ENCODE measurements at places on chromosomes 3 and 15. TPM values are rescaled to one million over a fixed set of nuclear protein-coding genes. Genes with fewer than 3 reads are reported as not detected.

DNA sequence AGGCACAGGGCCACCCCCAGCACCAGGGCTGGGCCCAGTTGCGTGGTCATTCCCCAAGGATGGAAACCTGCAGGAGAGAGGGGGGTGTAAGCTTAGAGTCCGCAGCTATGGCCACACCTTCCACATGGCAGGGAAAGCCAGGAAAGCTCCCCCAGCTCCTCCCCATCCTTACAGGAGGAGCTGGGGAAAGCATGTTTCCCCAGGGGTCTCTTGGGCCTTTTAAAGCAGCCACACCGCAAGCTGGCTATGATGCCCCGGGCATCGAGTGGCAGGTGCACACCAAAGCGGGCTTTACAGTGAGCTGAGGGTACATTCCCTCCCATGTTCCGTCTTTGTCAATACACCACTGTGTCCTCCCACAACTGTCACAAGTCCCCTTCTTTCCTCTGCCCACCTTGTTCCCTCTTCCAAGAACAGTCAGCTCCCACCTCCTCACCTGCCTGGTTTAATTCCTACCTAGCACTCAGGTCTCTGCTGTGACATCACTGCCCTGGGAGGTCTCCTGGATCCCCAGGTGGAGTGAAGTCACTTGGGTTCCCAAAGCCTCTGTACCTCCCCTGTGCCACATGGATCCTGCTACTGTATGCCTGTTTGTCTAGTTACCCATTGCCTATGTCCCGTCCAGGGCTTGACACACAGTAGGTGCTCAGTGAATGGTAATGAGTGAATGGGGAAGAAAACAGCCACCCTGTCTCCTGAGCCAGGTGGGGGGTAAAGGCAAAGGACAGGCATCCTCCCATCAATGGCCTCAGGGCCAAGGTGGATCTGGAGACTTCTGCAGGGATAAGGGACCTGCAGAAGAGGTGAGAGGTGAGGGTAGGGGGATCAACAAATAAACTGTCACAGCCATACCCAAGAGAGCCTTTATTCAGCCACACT, 3.4 kb downstream of the HYAL3 start:
- DNase-seq = no peak

DNA sequence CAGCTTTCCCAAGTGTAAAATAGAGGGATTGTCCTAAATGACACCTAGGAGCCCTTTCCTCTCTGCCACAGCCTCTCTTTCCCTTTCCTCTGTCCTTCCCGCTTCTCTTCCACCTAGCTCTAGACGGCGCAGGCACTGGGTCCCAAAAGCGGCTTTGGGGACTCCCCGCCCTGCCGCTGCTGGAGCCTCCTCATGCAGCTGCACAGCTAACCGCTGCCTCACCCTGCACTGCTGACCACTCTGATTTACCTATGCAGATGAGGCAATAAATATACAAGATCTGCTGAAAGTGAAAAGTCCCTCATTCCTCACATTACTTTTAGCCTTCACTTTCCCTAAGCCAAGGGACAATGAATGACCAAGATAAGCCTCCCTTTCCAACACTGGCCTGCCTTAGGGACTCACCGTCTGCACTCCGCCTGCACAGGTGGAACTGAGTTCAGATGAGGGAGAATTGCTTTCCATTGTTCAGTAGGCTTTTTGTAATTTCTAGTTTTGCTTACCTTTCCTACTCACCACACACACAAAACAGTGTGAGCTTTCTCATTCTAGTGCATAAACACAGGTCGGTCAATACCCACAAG, 197.5 kb upstream of the BCL6 start:
- DNase-seq = no peak

GRCh38 chr3:42758126-42758525, 14.9 kb downstream of the CCDC13 start:
- no peak for DNase-seq

DNA sequence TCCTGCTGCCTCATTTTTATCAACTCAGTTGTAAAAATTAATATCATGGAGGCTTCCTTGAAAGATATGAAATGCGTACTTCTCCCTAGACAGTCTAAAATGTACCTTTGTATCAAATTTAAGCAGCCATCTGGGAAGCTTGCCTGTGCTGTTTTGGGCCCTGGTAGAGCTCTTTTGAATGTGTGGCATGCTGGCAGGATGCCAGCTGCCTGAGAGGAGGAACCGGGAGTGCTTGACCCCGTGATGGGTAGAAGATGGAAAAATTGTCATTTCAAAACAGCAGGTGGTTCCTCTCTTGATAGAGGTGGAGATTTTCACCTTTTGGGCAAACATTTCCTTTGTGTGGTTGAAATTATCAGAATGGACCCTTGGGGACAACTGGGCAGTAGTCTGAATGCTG, 245.3 kb downstream of the RPLP1 start:
- no peak for DNase-seq

DNA sequence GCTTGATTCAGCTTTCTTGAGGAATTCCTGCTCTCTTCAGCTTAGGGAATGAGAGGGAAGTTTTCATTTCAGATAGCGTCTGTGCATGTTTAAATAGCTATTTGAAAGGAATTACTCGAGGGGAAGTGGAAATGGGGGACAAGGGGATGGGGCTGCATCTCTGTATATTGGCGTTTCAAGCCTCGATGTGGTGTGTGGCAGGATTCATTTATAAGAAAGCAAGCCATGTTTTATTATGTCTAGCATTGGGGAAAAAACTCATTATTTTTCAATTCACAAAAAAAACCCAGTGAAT, 1.0 kb downstream of the ATP2C1 start:
- no peak for DNase-seq

DNA sequence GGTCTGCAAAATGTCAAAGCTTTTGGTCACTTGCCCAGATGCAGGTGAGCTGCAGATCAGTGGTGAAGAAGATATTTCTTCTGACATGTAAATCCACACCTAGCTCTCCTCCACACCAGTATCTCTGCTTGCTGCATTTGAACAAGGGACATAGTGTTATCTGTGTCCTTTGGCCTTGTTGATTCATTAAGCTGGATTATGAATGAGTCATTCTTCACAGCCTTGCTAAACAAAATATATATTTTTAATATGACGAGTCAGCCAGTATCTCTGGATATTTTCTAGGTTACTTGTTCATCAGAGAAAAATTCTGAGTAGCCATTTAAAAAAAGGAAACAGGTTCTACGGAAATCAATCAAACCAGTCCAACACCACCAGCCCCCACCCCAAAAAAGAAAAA, 190.6 kb upstream of the ADAMTS9 start:
- DNase-seq = peak; percentile 27

DNA sequence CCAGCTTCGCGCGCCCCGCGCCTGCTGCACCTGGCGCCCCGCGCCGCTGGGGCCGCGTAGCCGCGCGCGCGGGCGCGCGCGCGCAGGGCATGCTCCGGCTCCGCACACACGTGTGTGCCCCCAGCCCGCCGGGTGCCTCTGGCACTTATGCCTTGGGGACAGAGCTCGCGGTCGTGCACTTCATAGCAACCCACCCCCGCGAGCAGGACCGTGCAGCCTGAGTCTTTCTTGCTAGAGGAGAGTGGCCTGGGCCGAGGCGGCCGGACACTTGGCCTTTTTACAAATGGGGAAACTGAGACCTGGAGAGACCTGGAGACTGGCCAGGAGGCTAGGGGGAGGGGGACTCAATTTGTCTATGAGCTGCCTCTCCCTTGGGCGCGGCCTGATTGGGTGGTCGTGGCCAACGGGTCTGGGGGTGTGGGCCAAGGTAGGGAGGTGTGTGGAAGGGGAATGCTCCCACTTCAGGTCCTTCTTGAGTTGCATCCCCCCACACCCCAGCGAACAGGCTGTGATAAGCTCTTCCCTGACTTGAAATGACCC, 562 bp downstream of the NBEAL2 start:
- DNase-seq = no peak

- peak; percentile 66 for DNase-seq
Observed at GRCh38 chr3:48739955-48740823, 23.2 kb upstream of the IP6K2 start.

GRCh38 chr3:4395448-4395847, 71.6 kb downstream of the SUMF1 start:
- no peak for DNase-seq

DNA sequence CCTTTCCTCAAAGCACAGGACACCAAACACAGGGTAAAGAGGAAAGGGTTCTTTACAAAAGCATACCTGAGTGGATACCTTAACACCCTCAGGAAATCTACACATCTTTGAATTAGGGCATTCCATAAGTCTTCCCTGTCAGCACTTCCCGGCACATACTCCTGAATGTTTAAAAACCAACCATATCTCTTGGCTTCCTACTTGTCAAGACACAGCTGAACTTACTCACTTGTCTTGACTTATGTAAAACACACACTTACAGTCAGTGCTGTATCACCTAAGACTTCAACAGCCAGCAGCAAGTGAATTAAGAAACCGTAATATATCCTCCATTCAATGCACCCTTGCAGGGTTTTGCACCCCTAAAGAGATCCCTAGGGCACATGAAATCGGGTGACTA, 17.5 kb downstream of the IL1RAP start:
- DNase-seq = no peak

DNA sequence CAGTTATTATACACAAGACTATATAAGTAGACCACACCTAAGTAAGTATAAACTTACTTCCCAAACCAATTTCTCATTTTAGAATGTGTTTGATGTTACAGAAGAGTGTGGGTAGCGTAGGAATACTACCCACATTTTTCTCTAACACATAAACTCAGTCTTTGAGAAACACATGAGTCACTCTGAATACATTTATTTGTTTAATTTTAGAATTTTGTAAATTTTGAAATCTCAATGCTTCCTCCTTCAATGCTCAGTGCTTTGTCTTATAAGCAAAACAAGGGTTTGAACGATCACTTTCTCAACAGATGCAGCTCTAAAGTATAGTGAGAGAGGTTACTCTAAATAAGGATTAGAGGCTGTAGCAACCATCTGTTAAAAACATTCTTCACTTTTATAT, 700.8 kb downstream of the SI start:
- no peak for DNase-seq

DNA sequence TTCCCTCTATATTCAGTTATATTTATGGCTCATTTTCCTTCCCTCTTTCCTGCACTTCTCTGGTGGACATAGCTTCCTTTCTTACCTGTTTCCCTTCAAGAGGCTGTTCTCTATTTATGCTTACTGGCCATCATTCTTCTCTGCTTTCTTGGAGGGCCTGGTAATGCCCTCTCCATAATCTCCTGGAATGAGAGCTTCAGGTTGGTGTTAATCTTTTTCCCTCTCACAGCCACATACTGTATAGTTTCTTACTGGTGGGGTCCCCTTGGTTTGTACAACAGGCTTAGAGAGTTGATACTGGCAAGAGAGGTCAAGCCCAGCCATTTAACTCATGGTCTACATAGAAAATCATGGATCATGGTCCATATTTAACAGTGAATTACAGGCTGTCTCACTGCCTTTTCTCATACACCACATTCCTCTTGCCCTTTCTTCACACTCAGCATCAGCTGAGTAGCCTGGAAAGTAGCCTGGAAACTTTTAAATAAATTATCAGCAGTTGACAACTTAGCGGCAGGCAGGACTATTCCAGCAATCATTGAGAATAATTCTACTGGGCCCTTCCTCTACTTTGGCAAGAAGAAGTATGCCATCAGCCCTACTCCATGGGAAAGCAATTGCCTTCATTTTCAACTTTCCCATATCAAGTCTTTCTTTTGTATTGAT, 38.0 kb upstream of the DPH6 start:
- no peak for DNase-seq

GRCh38 chr3:130760922-130761321, 14.3 kb upstream of the PIK3R4 start:
- DNase-seq = peak; percentile 56

DNA sequence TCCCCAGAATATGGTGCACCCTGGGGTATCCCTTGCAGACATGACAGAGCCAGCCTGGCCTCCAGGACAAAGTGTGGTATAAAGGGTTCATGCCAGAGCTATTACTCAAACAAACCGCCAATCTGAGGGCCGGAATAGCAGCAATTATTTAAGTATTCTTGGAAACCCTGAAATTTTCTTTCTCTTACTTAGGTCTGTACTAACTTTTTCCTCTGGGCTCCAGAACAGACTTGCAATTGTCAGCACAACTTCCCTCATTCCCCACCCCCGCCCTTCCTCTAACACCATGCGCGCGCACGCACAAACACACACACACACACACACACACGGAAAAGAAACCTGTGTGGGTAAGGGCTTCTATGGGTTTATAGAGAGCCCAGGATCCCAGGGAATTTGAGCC, 56.3 kb downstream of the ISG20 start:
- DNase-seq = peak; percentile 21

DNA sequence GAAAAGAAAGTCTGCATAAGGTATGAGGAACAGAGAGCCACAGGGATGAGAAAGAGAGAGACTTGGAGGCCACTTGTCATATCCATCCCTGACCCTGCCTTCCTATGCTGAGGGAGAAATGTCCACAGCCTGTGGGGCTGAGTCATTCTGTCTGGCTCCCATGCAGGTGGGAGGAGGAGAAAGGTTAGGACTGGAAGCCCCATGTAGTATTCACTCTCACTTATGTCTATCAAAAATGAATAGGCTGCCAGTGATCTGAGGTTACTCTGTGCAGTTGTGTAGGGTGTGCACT, 71.3 kb downstream of the RAB11A start:
- DNase-seq = peak; percentile 54

- DNase-seq = peak; percentile 79
Observed at GRCh38 chr3:156602424-156602823, 47.5 kb upstream of the SSR3 start.

The DNAH12 gene
- total RNA-seq = not detected

The MESP2 gene
- total RNA-seq = not detected

The CYP1A2 gene
- total RNA-seq = not detected

The DNAJC13 gene
- total RNA-seq = 52.5 TPM

The CCR1 gene
- total RNA-seq = 0.27 TPM

The INSYN1 gene
- total RNA-seq = 0.53 TPM

The ZPLD1 gene
- 0.11 TPM for total RNA-seq

The CFAP20DC gene
- 2.4 TPM for total RNA-seq
